T-helper 2 cell (primary cell): ENCODE measurements at places on chromosomes 7 and 10.
A peak's percentile ranks its signal among the peaks of the same experiment; 100 is the strongest.

- no peak for DNase-seq
These were observed 3.6 kb downstream of the EPDR1 start for GRCh38 chr7:37923996-37924395.

GRCh38 chr10:24363070-24363469 is 154.1 kb downstream of the KIAA1217 start:
- no peak for DNase-seq

GRCh38 chr10:21521751-21522533 is 3.5 kb downstream of the SKIDA1 start:
- no peak for DNase-seq

- no peak for DNase-seq
These were observed 72.6 kb downstream of the AHR start for GRCh38 chr7:17370901-17371585.

GRCh38 chr7:4207011-4207410 is 475.1 kb upstream of the FOXK1 start:
- DNase-seq = no peak

DNA sequence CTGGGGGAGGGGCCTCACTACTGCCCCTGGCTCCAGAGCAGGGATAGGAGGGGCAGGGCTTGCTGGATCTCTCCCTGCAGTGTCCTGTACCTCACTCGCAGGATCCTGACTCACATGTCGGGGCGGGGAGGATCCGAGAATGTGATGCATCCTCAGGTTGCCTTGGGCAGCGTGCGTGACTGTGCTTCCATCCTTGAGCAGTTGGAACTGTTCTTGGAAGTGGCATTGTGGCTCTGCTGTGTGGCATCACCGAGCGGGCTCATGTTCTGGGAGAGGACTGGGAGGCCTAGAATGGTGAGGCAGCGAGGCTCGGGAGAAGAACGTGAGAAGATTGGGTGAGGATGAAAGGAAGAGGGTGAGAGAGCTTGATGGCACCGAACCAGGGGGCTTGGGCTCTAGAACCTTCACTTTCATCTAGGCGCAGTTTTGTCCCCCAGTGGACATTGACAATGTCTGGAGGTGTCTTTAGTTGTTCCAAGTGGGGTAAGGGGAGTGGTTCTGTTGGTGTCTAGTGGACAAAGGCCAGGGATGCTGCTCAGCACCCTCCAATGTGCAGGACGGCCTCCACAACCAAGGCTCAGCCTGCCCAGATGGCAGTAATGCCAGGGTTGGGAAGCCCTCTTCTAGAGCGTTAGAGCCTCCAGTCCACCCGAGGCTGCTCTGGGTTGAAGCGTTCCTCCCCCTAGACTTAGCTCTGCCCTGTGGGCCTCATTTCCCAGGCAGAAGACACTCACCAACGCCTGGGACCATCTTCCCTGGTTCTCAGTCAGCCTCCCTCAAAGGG is 8.4 kb downstream of the RARRES2 start:
- no peak for DNase-seq

DNA sequence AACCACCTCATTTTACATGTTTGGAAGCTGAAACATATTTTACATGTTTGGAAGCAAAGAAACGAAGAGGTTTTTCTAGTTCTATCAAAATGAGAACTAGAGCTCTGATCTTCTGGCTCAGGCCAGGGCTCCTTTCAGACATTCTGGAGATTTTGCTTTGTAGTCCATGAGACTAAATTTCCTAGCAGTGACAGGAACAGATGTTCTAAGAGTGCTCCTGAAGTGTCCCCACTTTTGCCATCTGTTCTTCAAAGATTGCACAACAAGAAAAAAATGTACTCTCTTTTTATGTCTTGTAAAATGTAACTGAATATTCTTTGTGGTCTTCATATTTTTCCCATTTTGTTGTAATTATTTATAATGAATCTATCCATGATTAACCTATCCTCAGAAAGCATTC is 196.4 kb upstream of the PCLO start:
- no peak for DNase-seq

DNA sequence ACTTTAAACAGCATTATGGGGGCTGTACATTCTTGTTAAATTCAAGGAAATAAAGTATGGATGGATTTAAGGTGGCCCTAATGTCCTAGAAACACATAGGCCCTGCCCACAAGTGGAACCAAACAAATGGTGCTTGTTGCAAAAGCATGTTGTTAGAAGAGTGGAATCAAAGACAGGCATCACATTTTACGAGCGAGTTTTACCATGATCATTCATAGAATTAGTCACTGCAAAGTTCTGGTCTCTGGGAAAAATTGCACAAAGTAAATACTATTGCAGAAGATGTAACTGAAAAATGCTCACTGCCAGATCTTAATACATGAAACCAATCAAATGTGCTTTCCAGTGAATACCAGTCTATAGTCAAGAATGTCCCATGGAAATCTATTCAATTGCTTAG is 677.1 kb downstream of the PARD3 start:
- no peak for DNase-seq

- no peak for DNase-seq
These were observed at the start of gene PGAM2 for GRCh38 chr7:44065431-44066110. PGAM2 (minus strand) TSS chr7:44065567; CDS start chr7:44065529, 38 bp downstream.

DNA sequence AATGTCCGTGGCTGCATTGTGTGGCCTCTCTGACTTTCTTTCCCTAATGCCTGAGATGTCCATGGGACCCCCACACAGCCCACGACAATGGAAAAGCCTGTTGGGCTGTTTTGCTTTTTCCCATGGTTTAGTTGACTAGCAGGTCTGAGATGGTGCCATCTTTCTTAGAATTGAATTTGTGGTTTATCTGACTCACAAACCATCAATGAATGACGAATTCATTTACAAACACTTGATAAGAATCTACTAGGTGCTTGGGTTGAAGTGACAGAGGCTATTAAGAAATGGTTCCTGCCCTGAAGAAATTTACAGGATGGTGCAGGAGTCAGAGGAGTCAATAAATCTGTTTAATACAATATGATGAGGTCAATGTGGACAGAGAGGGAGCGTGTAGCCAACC is 75.4 kb downstream of the OTUD1 start:
- no peak for DNase-seq

- DNase-seq = no peak
These were observed 624.5 kb downstream of the PARD3 start for GRCh38 chr10:34190580-34190979.

DNA sequence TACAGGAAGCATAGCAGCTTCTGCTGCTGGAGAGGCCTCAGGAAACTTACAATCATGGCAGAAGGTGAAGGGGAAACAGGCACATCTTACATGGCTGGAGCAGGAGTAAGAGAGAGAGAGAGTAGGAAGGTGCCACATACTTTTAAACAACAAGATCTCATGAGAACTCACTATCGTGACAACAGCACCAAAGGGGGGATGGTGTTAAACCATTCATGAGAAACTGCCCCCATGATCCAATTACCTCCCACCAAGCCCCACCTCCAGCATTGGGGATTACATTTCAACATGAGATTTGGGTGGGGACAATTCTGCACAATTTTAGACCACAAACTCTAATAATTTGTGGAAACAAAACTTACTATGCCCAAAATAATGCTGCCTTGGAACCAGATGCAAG is 16.8 kb upstream of the ARMC3 start:
- DNase-seq = no peak

DNA sequence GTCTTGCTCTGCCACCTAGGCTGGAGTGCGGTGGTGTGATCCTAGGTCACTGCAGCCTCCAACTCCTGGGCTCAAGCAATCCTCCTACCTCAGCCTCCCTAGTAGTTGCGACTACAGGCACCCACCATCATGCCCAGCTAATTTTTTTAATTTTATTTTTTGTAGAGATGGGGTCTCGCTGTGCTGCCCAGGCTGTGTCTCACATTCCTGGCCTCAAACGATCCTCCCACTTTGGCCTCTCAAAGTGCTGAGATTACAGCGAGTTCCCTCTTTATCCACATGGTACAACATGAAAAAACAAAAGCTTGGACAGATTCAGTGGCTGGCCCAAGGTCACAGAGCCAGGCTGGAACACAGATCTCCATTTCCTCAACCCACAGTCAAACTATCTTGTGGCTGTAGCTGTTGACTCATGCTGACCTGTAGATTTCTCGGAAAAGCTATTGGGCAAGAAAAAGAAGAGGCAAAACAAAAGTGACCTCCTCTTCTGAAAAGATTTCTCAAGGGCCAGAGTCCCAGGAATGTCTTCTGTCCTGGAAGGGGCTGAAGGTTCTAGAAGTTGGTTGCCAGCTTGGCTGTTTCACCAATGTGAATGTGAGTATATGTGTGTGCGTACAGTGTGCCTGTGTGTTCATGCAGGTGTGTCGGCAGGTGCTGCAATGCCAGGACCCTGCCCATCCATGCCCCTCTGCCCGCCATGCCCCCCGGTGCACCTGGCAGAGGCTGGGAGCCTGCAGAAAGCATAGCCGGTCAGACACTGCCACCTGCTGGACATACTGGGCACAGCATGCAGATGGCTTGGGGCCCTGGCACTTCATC is 28.4 kb downstream of the TMEM130 start:
- DNase-seq = peak; percentile 50

DNA sequence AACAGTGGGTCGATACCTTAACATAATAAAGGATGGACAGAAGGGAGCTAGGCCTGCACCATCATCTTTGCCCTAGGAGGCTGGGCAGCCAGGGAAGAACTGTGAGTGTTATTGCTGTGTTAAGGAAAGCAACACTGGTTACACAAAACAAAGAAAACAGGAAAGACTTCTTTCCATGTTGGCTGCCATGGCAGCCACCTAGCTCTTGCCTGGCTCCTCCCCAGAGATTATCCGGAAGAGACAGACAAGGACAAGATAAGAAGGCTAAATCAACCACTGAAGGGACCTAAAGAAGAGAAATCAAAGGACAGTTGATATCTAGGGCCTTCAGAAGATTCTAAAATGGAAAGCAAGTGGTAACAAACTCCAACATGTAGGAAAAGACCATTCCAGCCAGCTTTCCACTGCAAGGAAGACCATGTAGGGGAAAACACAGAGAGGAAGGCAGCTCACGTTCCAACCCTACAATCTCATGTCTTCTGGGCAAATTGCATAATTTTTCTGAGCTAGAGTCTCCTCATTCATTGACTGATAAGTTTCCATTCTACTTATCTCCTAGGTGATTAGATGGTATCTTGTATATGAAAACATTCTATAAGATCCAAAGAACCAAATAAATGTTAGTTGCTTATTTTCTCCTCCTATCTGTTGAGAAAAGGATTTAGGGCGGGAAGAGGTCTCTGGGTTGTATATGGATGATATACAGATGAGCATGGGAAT is 51.2 kb downstream of the SP8 start:
- no peak for DNase-seq

DNA sequence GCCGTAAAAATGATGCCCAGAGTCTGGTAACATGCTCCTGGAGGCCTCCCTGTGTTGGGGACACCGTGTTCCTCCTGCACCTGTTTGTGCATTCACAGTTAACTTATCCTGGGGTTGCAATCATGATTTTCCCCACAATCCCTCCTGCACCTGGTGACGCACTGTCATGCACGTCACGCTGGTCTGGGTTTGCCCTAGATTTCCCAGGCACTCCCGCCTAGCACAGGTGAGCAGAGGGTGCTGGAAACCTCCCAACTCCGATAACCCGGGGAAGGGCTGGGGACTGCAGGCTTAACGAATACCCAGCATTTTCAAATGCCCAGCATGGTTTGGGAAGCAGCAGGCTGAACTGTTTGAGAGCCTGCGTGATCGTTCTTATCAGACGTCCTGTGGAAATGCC is 427.1 kb downstream of the TCERG1L start:
- DNase-seq = no peak

DNA sequence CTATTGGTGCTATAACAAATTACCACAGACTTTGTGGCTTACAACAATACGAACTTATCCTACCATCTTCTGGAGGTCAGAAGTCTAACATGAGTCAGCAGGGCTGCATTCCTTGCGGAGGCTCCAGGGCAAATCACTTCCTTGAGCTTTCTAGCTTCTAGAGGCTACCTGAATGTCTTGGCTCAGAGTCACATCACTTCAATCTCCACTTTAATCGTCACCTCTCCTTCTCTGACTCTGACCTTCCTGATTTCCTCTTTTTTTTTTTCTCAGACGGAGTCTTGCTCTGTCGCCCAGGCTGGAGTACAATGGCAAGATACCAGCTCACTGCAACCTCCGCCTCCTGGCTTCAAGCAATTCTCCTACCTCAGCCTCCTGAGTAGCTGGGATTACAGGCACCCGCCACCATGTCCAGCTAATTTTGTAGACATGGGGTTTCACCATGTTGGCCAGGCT is 44.6 kb upstream of the ANAPC16 start:
- no peak for DNase-seq

DNA sequence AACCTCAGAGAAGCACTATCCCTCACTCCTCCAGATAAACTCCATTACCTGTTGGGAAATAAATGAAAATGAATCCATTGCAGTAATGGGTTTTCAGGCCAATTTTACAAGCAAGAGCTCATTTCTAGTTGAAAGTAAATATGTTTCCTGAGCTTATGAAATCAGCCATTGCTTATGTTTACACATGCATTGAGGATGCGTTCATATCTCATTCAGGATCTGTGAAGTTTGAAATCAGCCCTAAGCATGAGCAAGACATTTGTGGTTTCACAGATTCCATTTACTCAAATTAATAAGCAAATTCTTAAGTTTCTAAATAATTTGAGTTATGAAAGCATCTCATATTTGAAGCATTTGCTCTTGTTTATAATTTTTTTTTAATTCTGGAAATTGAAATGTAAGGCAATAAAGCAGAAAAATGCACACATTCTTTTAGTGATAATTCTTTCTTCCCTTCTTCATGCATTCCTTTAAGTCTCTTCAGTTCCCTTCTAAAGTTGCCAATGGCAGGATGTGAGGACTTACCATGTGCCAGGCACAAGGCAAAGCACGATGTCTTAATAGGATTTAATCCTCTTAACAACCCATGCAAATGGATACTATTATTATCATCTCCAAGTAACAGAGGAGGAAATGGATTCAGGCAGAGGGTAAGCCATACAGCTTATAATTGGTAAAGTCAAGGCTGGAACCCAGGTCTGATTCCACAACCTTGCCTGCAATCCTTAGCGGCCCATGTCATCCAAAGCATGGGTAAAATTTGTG is 35.0 kb upstream of the CTTNBP2 start:
- DNase-seq = no peak

- no peak for DNase-seq
These were observed 114.1 kb downstream of the CPED1 start for GRCh38 chr7:121102619-121103018.

GRCh38 chr10:94299417-94299816 is 63.3 kb downstream of the NOC3L start:
- DNase-seq = peak; percentile 95

- no peak for DNase-seq
These were observed 69.5 kb downstream of the CACNA2D1 start for GRCh38 chr7:82373926-82374635.

DNA sequence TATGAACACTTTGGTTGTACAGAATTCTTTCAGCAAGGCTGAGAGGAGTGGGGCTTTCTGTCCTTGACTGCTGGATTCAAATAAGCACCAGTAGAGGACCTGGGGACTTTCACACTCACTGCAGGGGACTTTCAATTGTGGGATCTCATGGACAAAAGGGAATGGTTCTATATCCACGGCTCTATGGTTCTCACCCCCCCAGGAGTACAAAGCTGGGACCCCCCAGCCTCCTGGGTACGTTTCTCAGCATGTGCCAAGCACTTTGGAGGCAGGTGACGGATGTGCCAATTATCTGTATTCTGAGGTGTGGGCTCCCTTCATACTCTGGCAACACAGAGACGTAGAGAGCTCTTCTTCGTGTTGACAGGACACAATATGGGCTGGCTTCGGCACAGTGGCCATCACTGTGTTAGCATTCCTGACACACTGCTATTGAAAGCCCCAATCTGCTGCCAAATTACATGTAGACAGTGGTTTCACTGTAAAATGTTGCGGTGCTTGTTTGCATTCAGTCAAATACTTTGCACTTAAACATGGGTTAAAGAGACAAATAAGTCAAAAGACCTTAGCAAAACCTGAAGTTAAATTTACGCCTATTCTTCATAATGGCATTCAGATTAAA is 92.7 kb upstream of the SAMD8 start:
- no peak for DNase-seq

GRCh38 chr10:14456870-14457266 is 126.1 kb upstream of the FRMD4A start:
- no peak for DNase-seq
